ENCODE measurements at places on chromosomes 11 and 22. TPM values are rescaled to one million over a fixed set of nuclear protein-coding genes. Genes with fewer than 3 reads are reported as not detected.

DNA sequence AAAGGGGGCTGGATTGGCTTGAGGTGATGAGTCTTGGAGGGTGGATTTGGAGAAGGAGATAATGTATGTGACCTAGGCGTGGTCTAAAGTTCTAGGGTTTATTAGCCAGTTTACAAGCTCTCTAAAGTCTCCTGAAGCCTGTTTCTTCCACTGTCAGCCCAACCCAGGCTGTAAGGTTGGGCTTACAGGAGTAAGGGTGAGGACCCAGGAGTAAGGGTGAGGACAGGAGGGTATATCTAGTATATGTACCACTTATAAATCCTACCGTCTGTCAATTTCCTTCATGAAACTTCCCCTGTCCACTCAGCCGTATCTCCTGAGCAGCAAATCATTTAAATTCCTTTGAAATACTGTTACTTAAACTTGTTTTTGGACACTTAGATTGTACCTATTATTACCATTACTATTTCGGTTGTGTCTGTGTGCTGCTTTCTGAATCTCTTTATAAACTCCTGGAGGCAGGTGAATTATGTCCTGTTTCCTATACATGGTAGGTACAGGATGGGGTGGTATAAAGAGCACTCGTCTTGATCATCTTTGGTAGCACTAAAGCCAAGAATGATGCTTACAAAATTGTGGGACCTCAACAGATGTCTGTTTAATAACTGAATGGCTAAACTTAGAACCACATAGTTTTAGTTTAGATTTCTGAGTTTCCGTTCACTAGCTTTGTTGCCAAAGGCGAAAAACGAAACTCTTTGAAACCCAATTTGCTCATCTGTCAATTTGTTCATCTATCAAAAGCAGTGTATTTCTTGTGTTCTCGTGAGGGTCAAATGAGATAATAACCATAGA lies 192.0 kb downstream of the GRIK4 start:
- no peak for ATAC-seq

- ATAC-seq, result no peak
These were observed 69.3 kb downstream of the CEP164 start for GRCh38 chr11:117396970-117397369.

DNA sequence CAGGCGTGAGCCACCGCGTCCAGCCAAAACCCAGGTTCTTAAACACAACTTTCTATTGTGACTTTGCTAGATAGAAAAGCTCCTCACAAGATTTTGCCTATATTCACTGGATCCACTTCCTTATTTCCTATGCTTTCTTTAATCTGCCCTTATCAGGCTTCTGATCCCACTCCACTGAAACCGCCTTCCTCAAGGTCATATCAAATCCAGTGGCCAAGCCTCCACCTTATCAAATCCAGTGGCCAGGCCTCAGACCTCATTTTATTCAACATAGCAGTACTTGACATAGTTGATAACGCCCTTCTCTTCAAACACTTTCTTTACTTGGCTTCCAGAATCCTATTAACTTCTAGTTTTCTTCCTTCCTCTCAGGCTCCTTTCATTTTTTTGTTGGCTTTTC lies 29.5 kb downstream of the DIXDC1 start:
- no peak for ATAC-seq

GRCh38 chr11:82815406-82815805 lies 81.7 kb upstream of the FAM181B start:
- no peak for ATAC-seq

The SLC16A8 gene
- 1.5 TPM for total RNA-seq

DNA sequence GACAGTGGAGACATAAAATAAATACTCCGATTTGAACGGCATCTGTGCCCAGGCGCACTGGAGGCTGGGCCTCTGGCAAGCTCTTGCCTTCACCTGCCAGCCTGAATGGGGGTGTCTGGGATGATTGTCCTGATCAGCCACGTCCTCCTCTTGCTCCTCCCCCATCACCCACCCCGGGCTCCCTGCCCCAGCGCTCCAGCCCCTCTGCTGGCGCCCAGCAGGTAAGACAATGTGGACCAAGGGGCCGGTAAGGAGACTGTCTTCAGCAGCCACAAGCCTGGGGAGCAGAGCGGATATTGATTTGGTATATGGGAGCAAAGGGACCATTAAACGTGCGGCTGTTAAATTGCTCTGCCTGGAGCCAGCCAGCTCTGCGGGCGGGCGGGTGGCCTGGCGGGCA lies 24.9 kb downstream of the WNT11 start:
- no peak for ATAC-seq

The VSTM5 gene
- total RNA-seq, result 0.88 TPM

DNA sequence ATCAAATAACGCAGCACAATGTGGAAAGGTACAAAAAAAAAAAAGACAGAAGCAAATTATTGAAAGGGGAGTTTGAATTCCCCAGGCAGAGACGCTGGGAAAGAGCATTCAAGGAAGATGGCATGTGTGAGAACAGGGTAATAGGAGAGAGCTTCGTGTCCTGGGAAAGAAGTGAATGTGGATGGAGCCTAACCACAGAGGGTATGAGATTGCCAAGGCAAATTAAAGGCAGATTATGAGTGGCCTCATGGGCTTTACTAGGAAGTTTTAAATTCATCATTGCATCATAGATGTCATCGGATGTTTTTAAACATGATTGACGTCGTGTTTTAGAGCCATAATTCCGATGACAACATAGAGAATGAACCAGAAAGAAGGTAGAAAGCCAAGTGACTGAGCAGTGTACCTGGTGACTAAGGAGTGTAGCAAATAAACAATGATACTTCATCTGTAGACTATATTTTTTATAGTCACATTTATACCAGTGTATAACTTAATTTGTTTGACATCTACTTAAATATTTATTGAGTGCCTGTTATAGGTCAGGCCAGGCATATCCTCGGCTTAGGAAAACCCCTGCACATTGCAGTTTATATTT lies 151.4 kb downstream of the MSANTD4 start:
- ATAC-seq, result no peak

DNA sequence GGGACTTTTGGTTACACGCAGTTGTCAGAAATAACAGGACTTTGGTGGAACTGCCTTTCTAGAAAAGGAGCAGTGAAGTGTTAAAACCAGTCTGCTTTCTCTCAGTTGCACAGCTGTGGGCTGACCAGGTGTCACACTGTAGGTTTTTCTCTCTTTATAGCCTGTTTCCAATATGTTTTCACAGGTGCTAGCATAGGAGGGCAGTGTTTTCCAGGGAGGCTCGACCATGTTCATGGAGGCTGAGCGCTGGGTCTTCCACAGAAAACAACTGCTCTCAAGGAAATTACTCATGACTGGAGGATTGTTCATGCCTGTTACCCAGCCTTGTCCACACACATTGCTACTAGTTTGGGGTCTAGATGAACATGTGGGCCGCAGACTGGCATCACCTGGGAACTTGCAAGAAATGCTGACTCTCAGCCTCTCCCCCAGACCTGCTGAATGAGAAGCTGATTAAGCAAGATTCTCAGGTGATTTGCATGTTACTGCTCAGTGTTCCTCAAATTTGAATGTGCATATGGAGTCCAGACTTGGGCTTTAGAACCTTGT lies 157.7 kb downstream of the MAML2 start:
- ATAC-seq, result no peak

- peak; percentile 71 for ATAC-seq
These were observed 53.2 kb downstream of the GRIK4 start for GRCh38 chr11:120564573-120565311.

DNA sequence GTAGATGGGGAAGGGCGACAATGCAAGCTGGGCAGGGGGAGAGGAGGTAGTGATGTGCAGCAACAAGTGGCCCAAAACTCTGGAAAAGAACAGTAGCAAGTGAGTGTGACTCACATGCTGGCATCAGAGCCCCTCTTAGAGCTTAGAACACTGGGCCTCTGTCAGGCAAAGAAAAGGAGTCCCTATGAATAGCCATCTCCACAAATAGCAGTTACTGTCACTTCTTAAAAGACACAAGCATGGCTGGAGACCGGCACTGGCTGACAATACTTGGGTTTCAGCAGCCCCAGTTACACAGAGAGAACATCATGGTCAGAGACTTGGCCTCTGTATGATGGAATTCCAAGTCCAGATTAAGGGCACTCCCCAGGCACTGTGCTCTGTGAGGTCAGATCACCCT lies 58.2 kb downstream of the PRCP start:
- ATAC-seq, result peak; percentile 84

DNA sequence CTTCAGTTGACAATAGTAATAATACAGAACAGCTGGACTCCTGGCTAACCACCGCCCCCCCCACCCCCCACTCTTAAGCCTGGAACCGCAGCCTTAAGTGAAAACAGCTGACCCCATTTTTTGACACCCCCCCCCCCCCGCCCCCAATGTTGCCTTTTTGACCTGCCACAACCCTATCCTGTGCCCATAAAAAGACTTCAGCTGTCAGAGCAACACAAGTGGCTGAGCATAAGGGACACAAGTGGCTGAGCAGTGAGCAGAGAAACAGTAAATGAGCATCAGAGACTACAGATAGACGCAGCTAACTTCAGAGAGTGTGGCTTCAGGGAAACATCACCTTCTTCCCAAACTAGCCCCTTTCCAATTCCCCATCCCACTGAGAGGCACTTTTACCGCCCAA lies 1493.8 kb downstream of the LRRC4C start:
- ATAC-seq, result no peak

- ATAC-seq, result no peak
These were observed 4.2 kb downstream of the UBE2L3 start for GRCh38 chr22:21571679-21572078.

- ATAC-seq, result no peak
These were observed 77.2 kb upstream of the INCENP start for GRCh38 chr11:62046568-62047100.

DNA sequence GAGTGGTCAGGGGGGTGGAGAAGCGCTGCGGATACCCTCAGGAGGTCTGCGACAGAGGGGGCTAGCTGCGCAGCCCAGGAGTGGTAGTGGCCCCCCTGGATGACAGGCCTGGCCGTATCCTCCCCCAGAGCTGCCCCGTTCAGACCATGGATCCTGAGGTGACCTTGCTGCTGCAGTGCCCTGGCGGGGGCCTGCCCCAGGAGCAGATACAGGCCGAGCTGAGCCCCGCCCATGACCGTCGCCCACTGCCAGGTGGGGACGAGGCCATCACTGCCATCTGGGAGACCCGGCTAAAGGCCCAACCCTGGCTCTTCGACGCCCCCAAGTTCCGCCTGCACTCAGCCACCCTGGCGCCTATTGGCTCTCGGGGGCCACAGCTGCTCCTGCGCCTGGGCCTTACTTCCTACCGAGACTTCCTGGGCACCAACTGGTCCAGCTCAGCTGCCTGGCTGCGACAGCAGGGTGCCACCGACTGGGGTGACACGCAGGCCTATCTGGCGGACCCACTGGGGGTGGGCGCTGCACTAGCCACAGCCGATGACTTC lies 505 bp downstream of the NUDT22 start:
- peak; percentile 14 for ATAC-seq

DNA sequence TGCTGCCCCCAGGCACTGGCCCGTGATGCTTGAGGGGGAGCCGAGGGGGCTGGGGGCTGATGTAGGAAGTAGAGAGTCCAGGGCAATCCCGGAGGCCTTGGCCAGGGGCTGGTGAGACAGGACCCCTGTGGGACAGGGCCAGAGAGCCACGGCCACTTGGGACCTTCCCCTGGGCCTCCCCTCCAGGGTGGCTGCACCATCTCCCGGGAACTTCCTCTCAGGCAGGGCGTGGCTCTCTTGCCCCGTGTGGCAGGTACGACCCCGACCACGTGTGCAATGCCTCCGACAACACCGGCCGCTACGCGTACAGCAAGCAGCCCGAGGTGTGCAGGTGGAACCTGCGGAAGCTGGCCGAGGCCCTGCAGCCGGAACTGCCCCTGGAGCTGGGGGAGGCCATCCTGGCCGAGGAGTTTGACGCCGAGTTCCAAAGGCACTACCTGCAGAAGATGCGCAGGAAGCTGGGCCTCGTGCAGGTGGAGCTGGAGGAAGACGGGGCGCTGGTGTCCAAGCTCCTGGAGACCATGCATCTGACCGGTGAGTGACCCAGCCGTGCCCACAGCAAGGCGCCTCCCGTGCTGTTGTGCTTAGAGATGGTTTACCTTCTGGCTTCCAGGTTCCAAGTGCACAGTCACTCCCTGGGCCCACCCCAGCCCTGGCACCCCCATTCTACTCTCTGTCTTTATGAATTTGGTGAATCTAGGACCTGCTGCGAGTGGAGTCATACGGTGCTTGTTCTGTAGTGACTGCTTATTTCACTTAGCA lies 9.7 kb downstream of the SELENOO start:
- ATAC-seq, result no peak

GRCh38 chr22:45238957-45239680 lies 1.6 kb downstream of the KIAA0930 start:
- no peak for ATAC-seq
